ENCODE measurements at places on chromosomes 5 and 9.

GRCh38 chr9:116975126-116975525 is 288.0 kb downstream of the TRIM32 start:
- DNase-seq: no peak

DNA sequence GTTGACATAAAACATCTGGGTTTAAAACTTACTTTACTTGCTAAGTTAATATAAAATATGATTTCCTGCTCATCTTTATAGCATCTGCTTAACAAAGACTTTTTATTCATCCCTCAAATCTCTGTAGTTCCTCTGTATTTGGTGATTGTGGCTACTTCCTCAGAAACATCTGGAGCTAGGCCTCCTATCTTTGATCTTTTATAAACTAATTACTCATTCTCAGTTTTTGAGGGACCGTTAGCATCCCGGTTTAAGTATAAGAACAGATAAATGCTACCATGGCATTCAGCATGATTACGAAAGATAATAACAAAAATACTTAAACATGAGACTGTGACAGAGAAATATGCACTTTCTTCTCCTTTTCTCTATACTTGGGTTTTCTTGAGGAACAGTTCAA is 85.3 kb downstream of the SLC38A9 start:
- DNase-seq: no peak

DNA sequence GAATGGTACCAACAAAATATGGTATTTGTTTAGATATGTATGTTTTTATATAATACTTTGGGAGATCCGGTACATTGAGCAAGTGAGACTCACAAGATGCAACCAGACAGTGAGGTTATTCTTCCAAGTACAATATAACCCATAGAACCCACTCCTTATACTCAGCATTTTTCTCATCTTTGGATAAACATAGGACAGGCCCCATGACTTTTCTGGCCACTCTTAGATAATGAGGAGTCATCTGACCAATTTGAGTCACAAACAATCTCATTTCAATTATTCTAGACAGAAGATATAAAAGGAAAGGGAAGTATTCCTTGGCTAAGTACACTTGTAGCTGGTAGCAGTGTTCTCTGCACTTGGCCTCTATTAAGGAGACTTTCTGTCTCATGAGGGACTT is 150.2 kb downstream of the SGCD start:
- no peak for DNase-seq

- no peak for DNase-seq
These were observed 602.9 kb downstream of the TLE1 start for GRCh38 chr9:81086416-81086815.

DNA sequence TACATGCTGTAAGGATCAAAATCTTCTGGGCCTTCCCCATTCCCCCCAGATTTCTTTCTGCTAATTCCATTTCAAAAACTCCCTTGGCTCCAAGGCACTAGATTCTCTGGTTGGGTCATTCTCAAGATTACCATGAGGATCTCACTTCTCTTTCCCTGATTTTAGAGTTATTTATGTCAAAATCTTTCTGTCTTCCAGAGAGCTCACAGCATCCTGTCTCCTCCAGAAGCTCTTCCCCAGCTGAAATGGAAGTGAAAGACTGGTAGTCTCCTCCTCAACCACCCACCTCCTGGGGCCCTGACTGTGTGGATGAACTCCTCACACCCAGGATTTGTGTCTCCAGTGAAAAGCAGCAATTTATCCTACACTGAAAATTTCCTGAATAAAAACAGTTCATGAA is 11.9 kb upstream of the ZNF366 start:
- no peak for DNase-seq

DNA sequence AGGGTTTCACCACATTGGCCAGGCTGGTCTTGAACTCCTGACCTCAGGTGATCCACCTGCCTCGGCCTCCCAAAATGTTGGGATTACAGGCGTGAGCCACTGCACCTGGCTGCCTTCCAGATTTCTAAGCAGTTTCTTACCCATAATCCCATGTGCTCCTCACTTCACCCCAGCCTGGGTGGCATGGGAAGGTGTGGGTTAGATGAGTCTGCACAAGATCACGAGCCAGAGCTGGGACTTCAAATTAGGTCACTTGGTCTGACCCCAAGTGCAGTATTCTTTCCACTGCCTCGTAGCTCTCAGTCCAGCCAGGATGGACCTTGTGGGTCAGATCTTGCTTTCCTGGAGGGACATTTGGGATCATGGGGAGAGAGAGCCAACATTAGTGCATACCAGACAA is 37.5 kb upstream of the STRBP start:
- no peak for DNase-seq

- DNase-seq: no peak
These were observed 65.8 kb downstream of the MCCC2 start for GRCh38 chr5:71652803-71653543.

DNA sequence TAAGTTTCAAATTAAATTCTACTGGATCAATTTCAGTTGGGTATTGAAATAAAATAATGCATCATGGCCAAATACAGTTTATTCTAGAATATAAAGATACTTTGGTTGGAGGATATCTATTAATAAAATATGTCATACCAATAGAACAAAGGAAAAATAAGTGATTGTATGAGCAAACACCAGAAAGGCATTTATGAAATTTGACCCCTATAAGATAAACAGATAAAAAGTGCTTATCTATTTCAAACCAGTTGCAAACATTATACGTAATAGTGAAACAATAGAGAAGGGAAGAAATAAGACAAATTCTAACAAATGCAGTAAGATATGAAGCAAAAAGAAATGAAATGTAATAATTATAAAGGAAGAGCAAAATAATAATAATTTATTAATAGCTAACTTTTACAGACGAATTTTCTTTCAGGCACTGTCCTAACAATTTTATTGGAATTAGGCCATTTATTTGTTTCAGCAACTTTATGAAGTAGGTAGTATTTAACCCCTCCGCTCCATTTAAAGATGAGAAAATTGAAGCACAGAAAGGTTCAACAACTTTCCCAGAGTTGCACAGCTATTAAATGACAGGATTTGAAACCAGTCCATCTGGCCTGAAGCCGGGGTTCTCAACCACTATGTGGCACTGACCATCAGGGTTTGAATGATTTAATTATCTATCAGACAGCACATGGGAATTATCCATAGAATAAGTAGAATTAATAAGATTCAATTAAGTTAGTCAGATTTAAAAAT is 20.8 kb downstream of the ANKRD55 start:
- no peak for DNase-seq

GRCh38 chr9:14992081-14992480 is 81.9 kb upstream of the FREM1 start:
- DNase-seq: no peak

GRCh38 chr9:22033012-22033630 is 24.0 kb upstream of the CDKN2B start:
- no peak for DNase-seq

DNA sequence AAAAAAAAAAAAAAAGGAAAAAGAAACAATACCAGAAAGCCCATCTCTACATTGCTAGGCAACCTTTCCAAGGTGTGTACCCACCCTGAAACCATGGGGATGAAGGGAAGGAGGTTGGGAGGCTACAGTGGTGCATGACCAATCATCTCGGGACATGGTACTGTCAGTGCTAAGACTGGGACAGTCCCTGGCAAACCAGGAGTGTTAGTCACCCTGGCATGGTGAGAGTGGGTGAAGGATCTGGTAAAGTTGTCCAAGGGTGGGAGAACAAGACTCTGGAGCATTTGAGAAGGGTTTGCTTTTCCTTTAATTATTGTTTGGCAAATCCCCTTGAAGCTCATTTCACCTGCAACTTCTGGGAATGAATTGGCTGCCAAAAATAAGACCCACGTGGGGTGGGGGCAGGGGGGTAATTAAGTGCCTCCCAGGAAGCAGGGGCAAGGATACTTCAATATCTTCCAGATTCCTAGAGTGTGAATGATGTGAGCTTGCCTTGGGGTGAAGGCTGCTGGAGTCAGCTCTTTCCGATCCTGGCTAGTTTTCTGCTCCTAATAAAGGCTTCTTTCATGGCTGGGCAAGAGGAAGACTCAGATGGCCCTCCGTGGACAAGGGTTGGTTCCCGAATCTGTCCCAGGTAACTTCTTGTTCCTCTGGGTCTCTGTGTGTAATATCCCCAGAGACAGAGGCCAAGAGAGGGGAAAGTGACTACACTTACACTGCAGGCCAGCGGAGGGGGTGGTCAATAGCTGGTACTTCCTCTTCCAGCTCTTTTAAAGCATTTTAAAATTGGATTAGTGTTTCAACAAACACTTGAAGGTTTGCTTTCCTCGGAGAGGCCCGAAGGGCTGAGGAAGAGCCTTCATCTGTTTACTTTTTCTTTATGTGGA is 61.6 kb upstream of the SPRY4 start:
- no peak for DNase-seq

GRCh38 chr9:107274096-107274495 is 9.0 kb upstream of the RAD23B start:
- no peak for DNase-seq

DNA sequence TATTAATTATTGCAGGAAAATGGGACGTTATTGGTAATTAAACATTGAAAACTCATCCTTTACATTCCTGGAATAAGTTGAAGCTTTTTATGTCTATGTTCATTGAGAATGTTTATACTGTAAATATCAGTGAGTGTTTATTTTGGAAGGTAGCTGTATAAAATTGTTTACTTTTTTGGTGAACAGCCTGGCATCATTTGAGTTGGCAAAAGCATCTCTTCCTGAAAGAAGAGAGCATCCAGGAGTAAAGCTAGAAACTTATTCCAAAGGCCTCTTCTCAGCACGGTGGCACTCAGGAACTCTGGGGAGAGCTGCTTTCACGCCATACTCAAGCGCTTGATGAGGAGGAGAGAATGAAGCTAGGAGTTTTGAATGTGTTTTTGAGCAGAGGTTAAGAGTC is 79.9 kb downstream of the GAPVD1 start:
- DNase-seq: no peak

DNA sequence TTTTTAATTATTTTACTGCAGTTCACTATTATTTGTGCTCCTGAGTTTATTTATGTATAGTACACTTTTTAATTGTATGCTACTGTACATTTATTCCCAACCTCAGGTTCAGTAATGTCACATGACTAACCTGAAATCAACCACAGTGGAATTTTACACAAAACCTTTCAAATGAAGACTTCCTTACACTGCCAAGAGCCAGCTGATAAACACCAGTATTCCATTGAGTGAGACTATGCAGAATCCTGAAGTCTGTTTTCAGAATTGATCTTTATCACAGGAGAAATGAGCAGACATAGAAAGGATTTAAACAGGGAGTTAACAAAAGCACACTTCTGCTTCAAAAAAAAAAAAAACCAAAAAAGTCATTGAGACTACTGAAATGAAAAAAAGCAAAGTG is 219.5 kb downstream of the PRR16 start:
- DNase-seq: no peak

GRCh38 chr9:130172161-130172857 is at the start of gene NCS1:
TSS of gene NCS1 (plus strand) at chr9:130172404. CDS start at chr9:130172664, 260 bp downstream.
- DNase-seq: peak; percentile 34

DNA sequence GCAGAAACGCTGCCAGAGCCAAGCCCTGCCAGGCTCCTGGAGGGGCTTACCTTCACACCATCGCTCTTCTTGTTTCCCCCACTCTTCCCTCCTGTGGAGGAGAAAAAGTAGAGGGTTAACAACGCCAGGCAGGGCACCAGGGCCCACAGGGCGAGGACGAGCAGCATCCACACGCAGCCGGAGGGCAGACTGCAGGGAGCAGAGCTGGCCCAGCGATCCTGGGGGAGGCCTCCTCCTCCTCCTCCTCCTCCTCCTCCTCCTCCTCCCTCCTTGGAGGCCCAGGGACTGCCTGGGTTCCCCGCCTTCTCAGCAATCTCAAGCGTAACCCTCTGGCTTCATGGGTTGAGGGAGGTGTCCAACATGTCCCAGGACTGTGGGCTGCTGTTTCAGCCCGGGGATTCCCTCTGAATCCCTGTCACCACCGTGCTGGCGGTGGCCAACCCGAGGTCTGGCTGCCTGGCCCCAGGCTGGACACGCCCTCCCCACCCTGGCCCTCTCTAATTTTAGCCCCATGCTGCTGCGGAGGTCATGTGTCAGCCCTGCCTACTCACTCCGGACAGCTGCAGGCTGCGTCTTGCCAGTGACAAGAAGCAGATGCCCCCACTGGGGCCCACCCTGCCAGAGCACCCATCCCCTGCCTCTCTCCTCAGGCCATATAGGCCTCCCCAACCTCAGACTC is 44.3 kb downstream of the CAMK2A start:
- no peak for DNase-seq

DNA sequence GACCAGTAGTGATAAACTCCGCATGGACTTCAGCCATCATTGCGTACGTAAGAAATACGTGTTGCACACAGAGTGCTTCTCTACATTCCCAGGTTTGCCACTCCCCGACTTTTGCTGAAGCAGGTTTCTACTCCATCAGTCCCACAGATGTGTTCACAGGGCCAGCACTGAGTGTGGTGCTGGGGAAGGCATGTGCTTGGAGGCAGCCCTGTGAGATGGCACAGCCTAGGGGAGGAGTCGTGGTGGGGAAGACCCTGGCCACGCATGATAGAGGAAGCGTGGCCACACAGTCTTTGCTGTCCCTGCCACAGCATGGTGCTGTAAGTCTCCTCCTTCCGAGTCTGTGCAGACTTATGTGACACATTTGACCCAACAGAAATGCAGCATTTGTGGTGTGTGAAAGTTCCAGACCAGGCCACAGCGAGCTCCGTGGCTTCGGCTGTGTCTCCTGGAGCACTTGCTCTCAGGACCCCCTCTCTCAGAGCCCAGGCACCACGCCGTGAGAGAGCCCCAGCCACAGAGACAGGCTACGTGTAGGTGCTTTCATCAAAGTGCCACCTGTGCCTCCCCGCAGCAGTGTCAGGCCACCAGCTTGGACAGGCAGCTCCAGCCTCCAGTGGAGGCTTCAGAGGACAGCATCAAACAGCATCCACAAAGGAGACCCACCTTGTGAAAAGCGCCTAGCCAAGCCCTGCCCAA is 197.8 kb downstream of the AUH start:
- DNase-seq: no peak

DNA sequence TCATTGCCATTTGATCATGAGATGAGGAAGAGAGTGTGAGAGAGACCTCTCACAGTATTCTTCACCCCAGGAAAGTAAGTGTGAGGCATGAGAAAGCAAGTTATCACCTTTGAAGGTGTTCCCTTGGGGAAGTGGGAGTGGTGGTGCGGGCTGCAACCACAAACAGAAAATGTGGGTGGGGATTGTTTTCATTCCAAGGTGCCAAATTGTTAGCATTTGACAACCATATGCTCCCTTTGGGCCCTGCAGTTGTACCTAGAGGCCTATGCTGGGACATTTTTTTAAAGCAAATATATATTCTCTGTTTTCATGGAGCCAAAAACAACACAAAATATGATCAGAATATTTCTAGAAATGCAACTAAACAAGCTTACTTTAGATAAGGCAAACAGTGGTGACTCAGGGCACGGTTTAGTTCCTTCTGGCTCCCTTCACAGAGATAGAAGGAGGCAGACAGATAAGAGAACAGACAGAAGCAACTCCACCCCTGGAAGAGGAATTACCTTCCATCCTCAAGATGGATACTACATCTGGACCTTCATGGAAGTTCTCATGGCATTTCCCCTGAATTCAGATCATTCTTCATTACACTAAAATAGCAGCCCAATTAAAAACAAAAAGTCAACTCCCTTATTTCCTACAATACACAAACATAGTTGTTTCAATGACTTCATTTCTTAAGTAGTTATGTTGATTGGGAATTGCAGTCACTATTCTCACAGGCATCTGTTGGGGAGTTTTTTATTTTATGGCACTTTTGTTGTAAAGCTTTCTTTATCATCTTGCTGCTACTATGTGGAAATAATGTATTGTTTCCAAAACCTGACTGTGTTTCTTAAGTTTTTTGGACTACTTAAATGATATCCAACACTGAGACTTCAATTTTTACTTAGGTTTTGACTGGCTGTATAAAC is 416.6 kb downstream of the PLK2 start:
- no peak for DNase-seq

GRCh38 chr9:137724818-137725240 is 106.0 kb downstream of the EHMT1 start:
- DNase-seq: no peak

GRCh38 chr5:76982450-76982849 is 29.6 kb downstream of the CRHBP start:
- DNase-seq: no peak

Data from activated CD8-positive, alpha-beta memory T cell treated with anti-CD3 and anti-CD28 coated beads for 4 hours (primary cell).